ENCODE measurements at places on chromosomes 4 and X.

GRCh38 chr4:184861047-184861446 lies 35.3 kb upstream of the ACSL1 start:
- peak; percentile 38 for DNase-seq

- no peak for DNase-seq
These were observed 65.7 kb downstream of the TMEM154 start for GRCh38 chr4:152613841-152614721.

GRCh38 chr4:60605646-60606354 lies 594.3 kb upstream of the ADGRL3 start:
- DNase-seq: no peak

- DNase-seq: no peak
These were observed 59.4 kb upstream of the PITX2 start for GRCh38 chr4:110682311-110682710.

- DNase-seq: no peak
These were observed 22.2 kb upstream of the HMX1 start for GRCh38 chr4:8893624-8894423.

- DNase-seq: no peak
These were observed 11.4 kb downstream of the ADGRA3 start for GRCh38 chr4:22504447-22504846.

DNA sequence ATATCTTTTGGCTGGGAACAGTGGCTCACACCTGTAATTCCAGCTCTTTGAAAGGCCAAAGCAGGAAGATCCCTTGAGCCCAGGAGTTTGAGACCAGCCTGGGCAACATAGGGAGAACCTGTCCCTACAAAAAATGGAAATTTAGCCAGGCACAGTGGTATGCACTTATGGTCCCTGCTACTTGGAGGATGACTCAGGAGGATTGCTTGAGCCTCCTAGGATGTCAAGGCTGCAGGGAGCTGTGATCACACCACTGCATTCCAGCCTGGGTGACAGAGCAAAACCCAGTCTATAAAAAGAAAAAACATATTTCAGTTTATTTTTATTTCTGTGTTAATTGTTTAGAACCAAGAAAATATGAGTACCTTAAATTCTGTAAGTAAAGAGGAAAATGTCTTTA lies 123.7 kb downstream of the CBR4 start:
- DNase-seq: no peak

DNA sequence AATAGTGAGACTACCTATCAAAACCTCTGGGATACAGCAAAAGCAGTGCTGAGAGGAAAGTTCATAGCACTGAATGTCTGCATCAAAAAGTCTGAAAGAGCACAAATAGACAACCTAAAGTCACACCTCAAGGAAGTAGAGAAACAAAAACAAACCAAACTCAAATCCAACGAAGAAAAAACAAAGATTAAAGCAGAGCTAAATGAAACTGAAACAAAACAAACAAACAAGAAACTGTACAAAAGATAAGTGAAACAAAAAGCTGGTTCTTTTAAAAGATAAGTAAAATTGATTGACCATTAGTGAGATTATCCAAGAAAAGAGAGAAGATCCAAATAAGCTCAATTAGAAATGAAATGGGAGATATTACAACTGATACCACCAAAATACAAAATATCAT lies 378.3 kb upstream of the NDST4 start:
- DNase-seq: no peak

GRCh38 chrX:131649741-131650140 lies 105.9 kb downstream of the OR13H1 start:
- DNase-seq: no peak

DNA sequence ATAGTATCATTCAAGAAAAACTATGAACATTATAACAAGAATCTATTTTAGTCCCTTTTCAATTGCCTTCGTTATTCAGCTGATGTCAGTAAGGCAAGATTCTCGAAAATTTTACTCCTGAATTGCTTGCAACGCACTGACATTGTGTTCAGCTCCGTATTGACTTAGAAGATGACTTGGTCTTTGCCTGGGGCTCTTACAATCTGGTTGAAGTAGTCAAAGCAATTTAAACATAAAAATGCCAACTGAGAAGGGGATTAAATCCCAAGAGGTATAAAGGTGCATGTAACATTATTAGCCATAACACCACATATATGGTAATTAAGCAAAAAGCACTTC lies 507.1 kb downstream of the CENPC start:
- DNase-seq: no peak

GRCh38 chr4:123366144-123366748 lies 30.3 kb upstream of the SPRY1 start:
- DNase-seq: no peak

DNA sequence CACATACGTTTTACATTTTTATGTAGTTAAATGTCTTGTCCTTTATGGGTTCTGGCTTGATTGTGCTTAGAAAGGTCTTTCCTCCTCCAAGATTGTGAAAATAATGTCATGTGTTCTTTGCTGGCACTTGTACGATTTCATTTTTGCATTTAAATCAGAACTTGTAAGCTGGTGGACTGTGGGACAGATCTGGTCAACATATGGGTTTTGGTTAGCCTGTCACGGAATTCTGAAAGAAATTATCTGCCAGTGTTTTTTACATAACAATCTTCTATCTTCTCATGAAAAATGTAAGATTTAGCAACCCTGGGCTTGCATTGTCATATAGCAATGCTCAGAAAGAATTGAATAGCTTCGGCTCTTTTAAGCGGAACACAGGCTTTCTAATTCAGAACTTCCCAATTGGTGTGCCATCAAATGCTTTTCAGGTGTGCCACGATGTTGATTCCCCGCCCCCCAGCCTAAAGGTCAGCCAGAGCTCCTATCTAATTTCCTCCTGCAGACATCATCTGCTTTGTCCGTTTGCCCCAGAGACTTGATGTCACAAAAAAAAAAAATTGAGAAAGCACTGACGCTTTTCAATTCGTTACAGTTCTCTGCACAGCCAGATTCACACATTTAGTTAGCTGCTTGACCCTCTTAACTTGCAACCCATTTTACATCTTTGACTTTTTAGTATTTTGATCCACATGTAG lies 16.2 kb downstream of the AFF1 start:
- DNase-seq: no peak

GRCh38 chrX:131854581-131854980 lies 168.5 kb upstream of the STK26 start:
- peak; percentile 60 for DNase-seq

DNA sequence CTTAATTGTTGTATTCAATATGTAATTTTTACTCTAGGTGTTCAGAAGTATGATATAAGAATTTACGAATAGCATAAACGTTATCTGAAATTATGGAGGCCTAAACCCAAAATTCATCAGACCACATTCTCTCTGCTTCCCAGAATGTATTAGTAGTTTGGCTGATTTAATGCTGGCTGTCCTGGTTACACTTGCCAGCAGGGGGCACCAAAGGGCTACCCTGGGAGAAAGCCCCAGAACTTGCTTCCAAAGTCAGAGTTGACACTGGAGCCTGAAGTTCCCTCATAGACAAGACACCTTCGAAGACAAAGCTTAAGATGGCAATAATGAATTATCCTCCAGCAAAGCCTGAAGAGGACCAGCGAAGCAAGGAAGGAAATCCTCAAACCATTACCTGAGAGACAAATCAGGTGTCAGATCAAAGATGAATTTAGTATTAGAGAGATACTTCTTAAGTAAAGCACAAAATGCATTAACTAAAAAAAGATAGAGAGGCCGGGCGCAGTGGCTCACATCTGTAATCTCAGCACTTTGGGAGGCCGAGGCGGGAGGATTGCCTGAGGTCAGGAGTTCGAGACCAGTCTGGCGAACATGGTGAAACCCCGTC lies 11.3 kb upstream of the ANOS1 start:
- peak; percentile 59 for DNase-seq

- no peak for DNase-seq
These were observed 97.8 kb downstream of the ZNF674 start for GRCh38 chrX:46447384-46447783.

DNA sequence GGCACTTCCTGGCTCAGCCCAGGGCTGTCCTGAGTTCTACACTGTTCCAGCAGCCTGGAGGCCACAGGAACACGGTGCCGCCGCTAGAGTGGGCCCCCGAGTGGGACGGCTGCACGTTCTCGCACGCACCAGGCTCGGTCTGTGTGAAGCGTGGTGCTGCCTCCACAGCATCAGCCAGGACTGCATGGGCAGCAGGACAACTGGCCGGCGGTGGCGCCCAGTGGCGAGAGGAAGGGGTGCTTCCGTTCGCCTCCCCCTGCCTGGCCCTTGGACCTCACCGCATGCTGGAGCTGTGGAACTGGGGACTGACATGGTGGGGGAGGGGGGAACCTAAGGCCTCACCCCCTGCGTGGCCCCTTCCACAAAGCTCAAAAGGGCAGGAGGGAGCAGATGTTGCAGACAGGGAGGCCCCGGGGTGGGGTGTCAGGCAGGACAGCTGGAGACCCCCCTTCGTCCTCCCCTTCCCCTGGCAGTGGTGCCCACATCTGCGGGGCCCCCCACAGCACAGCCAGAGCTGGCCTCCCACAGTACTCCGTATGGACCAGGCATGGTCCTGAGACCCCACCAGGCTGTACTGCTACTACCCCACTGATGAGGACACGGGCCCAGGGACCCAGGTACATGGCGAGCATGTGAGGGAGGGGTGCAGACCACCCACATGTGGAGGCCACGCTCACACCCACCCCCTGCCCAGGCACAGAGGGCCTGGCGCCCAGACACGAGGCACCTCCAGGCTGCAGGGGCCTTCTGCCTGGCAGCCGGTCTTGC lies 58.5 kb downstream of the ACOX3 start:
- DNase-seq: no peak

DNA sequence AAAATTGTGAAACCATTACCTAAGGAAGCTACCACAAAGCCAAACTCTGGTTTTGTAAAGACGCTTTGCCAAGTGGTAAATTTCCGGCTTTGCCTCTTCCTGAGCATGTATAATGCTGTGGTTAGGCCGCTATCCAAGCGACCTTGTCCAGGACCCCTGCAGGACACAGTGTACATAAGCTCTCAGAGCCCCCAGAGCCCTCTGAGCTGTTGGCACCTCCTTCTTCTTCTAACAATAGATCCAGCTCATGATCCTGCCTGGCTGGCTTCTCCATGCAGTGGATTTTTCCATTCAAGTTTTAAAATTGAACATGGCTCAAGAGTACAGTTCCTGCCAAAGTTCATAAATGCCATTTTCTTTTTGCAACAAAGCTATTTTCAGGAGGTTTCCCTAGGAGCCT lies 326.7 kb downstream of the MAPK10 start:
- DNase-seq: no peak

GRCh38 chrX:144006811-144007210 lies 122.9 kb downstream of the UBE2NL start:
- no peak for DNase-seq

DNA sequence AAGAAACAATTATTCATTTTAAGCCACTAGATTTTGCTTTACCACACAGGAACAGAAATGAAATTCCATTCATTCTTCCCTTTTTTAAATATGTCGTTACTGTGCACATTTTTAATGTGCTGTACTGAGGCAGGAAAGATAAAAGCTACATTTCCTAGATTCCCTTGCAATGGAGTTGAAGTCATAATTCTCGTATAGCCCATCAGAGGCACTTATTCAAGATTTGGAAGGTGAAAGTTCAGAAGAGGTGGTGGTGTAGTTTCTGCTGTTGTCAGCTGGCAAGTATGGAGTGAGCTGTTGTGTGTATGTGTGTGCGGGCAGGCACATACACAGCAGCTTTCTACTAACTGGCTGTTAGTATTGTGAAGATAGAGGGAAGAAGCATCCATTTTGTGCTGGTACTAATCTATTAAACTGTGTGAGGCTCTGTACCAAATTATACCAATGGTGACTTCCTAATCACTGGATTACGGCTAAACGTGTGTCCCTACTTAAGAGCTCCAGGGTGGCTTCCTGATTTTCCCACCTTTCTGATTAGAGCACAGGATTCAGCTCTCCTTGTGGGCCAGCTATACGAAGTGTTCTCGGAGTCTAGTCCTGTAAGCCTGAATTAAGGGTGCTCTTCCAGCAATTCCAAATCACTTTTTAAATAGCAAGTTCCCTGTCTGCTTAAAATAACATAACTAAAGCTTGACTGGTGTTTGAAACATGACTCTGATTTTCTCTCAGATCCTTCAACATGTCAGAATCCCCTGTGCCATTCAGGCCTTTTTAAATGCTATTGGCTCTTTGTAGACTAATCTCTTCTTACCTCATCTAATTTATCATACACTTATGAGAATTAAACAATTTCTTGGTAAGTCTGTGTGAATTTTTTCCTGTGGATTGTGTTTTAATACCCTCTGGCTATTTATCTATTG lies 43.8 kb downstream of the PDS5A start:
- DNase-seq: peak; percentile 8

DNA sequence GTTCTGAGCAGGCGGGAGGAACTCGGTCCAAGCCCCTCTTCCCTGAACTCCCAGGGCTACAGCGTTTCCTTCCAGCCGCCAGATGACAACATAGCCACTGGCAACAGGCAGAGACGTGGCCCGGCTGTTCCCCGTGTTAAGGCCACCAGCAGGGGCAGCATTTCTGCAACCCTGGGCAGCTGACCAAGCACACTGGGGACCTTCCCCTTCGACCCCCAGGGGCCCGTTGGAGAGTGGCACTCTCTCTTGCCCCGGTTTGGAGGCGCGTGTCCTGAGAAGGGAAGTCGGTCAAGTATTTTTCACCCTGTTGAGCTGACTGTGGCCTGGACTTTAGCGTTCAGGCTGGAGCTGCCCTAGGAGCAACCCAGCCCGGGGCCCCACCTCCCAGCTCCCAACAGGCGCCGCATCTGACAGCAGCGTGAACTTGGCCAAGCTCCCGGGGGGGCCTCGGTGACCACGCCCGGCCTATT lies 37.6 kb downstream of the ZBTB49 start:
- no peak for DNase-seq

- DNase-seq: peak; percentile 83
These were observed 58.1 kb downstream of the MAML3 start for GRCh38 chr4:140095694-140096482.

DNA sequence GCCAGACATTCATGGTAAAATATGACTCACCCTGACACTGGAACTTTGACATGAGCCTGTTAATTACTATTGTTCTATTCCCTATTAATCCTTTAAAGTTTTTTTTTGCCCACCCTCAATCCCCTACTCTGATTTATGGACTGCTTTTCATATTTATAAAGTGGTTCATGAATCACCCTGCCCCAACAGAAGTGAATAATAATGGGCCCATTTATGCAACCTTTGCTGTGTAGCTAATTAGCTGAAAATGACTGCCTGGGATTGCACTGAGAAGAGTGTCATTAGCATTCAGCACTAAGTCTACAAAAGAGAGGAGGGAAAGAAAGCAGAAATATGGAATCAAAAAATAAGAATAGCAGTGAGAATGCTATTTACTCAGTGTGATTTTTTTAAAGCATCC lies 154.3 kb downstream of the COMMD8 start:
- no peak for DNase-seq

- DNase-seq: no peak
These were observed 168.7 kb downstream of the ANTXR2 start for GRCh38 chr4:79904331-79904730.

- DNase-seq: peak; percentile 41
These were observed 412 bp downstream of the SLC10A3 start for GRCh38 chrX:154490021-154490413.

- peak; percentile 41 for DNase-seq
These were observed 84.9 kb downstream of the MAML3 start for GRCh38 chr4:140069066-140069465.

DNA sequence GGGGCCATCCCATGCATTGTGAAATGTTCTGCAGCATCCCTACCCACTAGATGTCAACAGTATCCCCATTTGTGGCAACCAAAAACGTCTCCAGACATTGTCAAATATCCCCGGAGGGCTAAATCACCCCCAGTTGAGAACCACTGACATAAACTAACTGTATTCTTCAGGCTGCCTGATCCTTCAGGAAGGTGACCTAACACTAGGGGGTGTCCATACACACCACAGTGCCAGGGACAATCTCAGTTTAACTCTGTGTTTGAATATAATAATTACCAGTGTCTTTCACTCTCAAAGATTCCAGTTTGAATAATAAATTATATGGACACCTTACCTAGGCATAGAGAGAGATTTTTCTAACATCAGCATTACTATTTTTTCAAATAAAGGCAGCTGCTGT lies 6.4 kb downstream of the ACE2 start:
- DNase-seq: no peak

Measured in OCI-M1 (cell line).